ENCODE measurements at places on chromosomes 5 and 9.

- DNase-seq, result no peak
Observed at GRCh38 chr9:109369285-109369684, 48.4 kb upstream of the EPB41L4B start.

GRCh38 chr5:157479166-157479565, 19.2 kb downstream of the NIPAL4 start:
- DNase-seq, result no peak

DNA sequence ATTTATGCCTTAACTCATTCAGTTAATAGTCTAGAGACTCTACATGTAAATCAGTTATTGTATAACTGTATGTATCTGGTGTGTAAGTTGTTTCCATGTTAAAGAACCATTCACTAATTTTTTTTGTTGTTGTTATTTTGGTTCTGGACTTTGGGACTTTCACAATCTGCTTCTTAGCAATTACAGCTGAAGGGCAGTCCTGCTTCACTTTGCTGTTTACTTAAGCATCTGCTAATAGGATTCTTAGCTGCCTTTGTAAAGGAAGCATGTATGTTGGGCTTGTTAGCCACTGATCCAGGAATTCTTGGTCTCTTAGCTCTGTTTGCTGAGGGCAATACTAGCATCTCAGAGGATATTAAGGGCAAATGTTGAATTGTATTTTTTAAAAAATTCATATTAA, 97.0 kb downstream of the FOCAD start:
- no peak for DNase-seq

DNA sequence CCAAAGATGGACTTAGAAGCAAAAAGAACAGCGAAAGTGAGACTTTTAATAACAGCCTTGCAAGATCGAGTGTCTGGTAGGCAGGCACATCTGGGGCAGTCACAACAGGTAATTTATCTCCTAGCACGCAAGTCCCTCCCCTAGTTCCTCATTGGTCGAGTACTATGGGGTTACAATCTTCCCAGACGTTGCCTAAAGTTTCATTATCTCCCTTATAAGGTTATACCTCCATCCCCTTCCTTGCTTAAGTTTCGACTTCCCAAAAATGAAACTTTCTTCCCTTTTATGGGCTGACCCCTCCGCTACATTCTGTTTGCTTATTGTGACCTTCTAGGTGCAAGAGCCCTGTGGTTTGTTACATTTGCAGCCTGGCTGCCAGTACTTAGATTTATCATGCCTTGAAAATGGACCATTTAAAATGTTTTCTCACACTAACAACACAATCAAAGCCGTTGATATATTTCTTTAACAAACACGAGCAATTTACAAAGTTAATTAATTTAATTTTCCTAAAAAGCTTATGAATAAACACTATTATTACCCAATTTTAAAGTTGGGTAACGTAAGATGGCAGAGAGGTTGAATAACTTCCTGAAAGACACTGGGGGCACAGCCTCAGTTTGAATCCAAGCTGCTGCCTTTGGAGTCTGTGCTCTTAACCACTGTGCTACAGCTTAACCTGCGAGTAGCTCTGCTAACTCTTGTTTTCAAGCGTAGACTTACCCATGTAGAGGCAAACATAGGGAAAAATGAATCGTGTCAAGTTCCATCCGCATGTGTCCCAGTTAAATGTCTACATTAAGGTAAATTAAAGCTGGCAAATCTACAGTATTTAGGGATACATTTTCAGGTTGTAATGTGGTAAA, 91.7 kb downstream of the EDIL3 start:
- DNase-seq, result no peak

DNA sequence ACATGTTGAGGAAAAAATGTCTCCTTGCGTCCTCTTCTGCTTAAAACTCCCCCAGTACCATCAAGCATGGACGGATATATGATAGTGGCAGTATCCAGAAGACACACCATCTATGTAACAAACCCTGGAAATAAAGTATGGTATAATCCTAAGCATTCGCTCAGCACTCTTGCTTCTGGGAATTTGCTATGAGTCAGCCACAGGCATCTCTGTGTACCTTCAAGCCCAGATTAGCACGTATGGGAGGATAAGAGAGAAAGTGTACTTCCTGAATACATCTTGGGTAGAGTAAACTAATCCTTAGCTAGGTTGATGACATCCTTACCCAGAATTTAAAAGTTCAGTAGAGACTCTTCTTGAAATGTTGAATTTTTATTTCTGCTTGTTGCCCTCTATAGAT, 71.2 kb downstream of the GHR start:
- no peak for DNase-seq

DNA sequence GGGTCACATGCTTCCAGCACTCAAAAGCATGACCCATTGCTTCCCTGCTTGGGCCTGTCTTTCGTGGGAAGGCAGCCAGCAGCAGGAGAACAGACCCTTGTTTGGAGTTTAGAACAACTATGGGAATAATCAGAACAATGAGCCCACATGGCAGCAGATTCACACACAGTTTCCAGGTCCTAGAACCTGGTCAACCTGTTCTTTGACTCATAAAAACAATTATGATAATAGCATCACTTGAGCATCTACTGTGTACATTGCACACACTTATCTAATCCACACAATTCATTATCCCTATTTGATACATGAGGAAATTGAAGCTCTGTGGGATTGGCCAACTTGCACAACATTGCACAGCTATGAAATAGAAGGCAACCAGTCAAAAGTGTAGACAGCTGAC, 41.7 kb downstream of the KLF4 start:
- DNase-seq, result no peak

GRCh38 chr5:133145436-133146170, 93.8 kb downstream of the HSPA4 start:
- no peak for DNase-seq

DNA sequence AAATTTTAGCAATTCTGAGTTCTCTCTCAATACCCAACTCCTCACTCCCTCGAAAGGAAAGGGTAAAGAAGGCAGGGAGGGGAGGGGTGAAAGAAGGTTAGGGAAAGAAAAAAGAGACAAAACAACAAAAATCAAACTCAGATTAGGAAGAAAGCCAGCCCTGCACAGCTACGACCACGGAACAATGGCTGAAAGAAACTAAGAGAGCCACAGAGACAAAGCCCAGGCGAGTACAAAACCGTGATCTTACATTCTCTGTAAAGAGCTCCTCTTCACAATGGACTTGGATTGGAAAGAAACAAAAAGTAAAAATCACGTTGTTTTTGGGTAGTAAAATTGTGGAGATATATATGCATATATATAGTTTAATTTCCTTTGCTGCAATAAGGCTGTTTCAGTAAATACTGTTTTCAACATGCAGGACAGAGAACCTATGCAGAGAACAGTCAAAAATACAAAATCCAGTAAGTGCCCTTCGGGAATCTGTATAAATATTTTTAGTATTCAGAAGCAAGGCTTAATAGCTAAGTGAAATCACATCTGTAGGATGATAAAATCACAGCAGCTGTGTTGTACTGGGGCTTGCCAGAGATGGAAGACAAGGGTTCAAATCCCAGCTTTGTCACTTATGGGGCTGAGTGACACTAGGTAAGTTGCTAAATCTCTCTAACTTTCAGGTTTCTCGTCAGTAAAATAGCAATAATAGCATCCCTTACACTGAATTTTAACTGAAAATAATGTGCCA, 16.9 kb downstream of the PSMB7 start:
- DNase-seq, result no peak

DNA sequence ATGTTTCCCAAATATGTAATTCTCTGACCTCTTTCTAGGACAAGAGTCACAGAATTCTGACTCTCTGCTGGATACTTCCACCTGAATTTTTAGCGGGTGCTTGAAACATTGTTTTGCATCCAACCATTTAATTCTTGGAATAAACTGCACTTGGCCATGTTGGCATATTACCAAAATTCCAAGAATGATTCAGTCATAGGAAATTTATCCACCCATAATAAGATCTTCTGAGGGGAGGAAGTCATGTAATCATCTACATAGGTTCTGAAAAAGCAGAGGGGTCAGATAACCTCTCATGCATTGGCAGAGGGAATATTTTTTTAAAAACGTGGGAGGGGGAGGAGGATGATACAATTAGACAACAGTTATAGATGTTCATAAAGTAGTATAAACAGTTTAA, 156.9 kb downstream of the PAM start:
- DNase-seq, result no peak

GRCh38 chr5:171092194-171092593, 216.9 kb upstream of the TLX3 start:
- DNase-seq, result no peak

DNA sequence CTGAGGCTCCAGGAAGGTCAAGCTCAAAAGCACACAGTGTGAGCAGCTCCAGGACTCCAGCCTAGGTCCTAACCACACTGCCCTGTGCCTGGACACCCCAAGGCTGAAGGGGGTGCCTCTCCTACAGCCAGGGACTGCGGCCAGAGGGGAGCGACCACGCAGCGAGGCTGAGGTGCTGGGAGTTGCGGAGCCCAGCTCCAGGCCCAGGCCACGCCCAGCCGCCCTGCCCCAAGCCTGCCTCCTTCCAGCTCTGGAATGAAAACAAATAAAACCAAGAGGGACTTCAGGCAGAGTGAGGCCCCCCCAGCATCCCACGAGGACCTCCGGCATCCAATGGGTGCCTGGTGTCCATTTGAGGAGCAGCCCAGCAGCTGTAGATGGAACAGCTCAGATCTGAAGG, 15.2 kb downstream of the VAV2 start:
- no peak for DNase-seq

DNA sequence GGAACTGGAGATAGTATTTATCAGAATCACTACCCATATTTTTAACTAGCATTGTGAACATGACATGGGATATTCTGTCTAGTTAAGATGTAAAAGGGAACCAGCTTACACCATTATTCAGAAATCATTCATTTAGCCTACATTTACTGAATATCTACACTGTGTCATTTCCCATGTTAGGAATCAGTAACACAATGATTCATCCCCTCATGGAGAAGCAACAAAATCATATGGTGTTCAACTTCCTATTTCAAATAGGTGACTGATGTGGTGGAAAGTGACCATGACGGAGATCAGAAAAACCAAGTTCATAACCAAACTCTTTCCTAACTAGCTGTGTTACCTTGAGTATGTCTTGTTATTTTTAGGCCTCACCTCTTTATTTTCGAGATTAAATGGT, 550.0 kb upstream of the TUSC1 start:
- DNase-seq, result no peak

DNA sequence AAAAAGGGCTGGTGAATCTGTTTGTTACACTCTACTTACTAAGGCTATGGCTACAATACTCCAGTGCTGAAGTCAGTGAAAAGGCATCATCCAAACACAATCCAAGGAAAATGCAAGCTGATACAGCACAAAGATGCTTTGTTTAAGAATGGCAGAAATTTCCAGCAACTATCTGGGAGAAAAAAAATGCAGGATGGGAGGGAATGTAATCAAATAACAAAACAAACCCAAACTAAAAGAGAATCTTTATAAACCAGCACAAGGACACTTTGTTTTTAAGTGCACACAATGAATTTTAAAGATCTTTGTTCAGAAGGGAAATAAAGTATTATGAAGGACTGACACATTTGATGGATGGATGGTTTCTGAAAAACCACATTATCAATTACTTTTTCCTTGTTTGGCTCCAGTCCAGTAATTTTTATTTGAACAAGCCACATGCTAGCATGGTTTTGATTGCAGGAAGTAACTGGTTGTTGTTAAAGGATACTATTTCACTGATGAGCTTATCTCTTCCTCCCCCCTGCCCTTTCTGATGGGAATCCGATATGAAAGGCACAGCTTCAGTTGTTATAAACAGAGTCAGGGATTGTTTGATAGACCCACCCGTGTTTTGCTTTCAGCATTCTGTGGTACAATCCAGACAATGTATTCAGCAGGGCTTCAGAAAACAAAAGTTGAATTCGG, 12.1 kb upstream of the TLE4 start:
- no peak for DNase-seq

- no peak for DNase-seq
Observed at GRCh38 chr5:80037366-80037765, 2.2 kb downstream of the THBS4 start.

- DNase-seq, result no peak
Observed at GRCh38 chr5:72185496-72186329, 78.4 kb downstream of the MAP1B start.

- DNase-seq, result no peak
Observed at GRCh38 chr5:7878381-7878873, 9.5 kb downstream of the MTRR start.

DNA sequence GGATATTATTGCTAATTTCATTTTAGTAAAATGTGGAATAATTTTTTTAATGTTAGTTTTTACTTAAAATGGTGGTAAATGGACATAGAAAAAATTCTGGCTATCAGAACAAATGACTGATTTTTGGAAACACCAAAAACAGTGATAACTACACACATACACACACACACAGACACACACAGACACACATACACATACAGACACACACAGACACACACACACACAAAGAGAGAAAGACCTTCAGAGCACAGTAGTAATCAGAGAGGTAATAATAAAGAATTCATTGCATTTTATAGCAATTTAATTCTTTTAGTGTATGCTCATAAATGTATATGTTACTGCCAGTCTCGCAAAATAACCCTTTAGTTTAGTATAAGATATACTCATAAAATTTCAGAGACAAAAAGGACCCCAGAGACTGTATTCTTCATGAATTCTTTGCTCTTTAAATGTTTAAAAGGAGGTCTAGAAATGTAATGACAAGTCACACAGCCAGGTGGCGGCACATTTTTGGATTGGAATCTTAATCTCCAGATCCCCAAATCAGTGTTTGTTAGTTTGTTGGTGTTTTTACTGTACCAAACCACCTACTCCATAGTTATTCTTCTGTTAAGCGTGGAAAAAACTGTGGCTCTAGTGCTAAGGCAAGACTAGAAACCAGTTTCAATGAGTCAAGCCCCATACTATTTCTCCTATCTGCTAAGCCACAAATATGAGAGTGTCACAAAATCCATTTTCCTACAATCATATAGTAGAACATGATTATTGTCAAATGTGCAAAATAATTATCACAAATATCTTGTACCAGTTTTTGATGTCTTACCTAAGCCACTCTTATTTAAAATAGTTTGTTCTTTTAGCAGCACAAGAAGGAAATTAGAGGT, 109.9 kb downstream of the EDIL3 start:
- DNase-seq, result no peak

GRCh38 chr9:118457171-118458000, 753.2 kb downstream of the TLR4 start:
- DNase-seq, result no peak

- DNase-seq, result no peak
Observed at GRCh38 chr9:88776717-88777497, 214.4 kb upstream of the S1PR3 start.

GRCh38 chr9:130192382-130192999, 20.3 kb downstream of the NCS1 start:
- DNase-seq, result no peak

- peak; percentile 6 for DNase-seq
Observed at GRCh38 chr9:86637515-86637914, 283.3 kb upstream of the TUT7 start.

DNA sequence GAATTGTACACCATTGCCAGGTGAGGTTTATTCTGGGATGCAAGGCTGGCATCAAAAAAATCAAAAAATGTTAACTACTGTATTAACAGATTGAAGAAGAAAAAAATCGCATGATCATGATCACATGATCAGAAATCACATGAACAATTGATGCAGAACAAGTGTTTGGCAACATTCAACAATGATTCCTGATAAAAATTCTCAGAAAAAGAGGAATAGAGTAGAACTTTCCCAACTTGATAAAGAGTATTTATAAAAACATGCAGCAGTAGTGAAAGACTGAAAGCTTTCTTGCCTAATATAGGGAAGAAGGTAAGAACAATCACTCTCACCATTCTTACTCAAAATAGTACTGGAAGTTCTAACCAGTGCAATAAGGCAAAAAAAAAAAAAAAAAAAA, 16.4 kb downstream of the SLCO4C1 start:
- no peak for DNase-seq

- DNase-seq, result no peak
Observed at GRCh38 chr5:177183142-177183541, 49.6 kb downstream of the NSD1 start.

GRCh38 chr5:150584556-150585335, 55.7 kb upstream of the SYNPO start:
- no peak for DNase-seq
